LNCaP clone FGC (cell line): ENCODE measurements at places on chromosomes 11 and 22.

DNA sequence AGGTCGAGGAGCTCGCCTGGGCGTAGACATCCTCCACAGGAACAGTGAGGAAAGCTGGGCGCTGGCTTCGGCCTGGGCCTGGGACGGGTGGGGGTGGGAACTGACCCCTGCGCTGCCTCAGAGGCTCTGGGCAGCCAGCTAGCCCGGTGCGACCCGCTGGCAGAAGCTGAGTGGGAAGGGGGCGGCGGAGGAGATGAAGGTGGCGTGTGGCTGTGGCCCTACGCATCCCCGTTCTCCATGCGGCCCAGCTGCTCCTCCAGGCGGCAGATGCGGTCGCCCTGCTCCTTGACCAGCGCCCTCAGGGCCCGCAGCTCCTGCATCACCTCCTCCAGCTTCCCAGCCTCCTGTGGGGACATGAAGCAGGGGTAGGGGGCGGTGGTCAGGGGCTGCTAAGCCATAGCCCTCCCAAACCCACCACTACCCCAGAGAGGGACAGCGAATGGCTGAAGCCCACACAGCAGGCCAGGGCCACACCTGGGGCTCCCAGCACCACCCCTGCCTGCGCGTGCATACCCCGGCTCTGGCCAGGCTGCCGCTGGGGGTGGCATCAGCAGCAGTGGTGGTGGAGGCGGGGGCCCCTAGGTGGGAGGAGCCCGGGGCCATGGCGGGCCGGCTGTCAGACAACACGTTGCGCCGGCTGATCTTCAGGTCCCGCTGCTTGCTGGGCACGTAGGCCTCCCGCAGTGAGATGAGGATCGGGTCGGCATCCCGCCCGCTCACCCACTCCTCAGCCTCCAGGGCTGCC lies 848 bp upstream of the PTPRCAP start:
- DNase-seq, result no peak

DNA sequence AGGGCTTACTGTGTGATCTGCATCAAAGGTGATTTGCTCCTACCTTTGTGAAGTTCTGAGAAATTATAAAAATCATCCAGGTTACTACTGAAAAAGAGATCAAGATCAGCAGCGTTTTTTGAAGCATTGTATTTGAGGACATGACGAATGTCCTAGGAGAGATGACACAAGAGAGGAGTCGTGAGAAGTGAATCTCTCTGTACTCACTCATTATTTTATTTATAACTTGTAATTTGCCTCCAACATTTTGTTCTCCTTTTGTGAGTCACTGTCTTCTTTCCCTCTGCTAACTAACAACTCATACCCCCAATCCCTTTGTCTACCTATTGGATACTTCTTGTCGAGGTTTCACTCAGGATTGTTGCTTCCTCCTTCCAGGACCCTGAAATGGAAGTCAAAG lies 8.6 kb downstream of the NXPE1 start:
- DNase-seq, result no peak

- no peak for DNase-seq
Observed at GRCh38 chr11:67347964-67348749, 5.2 kb downstream of the POLD4 start.

DNA sequence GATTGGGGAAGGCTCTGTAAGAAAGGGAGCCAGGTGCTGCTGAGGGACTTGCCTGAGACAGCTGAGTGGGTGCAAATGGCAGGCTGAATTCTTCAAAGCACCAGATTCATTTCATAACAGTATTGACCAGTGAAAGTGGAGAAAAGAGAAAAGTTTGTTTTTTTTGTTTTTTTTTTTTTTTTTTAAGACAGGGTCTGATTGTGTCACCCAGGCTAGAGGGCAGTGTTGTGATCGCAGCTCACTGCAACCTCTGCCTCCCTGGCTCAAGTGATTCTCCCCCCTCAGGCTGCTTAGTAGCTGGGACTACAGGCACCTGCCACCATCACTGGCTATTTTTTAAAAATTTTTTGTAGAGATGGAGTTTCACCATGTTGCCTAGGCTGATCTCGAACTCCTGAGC lies 494.0 kb downstream of the MIAT start:
- no peak for DNase-seq

- DNase-seq, result no peak
Observed at GRCh38 chr11:86675017-86675416, 2.6 kb upstream of the ME3 start.

- DNase-seq, result no peak
Observed at GRCh38 chr11:2890466-2891294, 5.1 kb upstream of the CDKN1C start.

DNA sequence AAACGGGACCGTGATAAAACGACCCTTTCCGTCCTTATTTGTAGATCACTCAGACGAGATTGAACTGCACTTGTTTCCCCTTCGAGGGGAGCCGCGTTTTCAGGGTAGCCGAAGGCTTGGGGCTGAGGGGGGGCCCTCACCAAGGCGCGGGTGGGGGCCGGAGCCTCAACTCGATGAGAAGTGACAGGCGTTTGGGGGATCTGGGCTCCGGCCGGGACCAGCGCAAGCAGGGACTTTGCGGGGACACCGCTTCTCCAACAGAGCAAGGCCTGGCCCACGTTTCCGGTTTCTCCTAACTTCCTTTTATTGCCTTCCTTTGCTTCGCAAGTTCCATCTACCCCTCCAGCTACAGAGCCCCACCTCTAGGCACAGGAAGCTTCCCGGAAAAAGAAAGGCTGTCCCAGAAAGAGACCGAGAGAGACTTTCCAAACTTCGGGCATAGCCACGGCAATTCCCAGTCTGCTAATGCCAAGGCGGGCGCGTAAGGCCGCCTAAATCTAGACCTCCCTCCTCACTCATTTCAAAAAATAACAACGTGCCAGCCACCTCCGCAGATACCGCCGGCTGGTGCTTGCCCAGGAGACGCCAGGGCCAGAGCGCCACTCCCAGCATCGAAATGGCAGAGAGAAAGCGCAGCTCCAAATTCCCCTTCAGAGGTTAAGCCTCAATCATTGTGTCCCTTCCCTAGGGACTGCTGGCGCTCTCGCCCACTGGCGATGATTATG lies 6.6 kb downstream of the PAX6 start:
- DNase-seq, result no peak

- DNase-seq, result no peak
Observed at GRCh38 chr11:119602745-119603373, 126.1 kb downstream of the NECTIN1 start.

- peak; percentile 89 for DNase-seq
Observed at GRCh38 chr11:44229098-44229497, 80.8 kb downstream of the ALX4 start.

- DNase-seq, result no peak
Observed at GRCh38 chr22:24380220-24380904, 47.0 kb upstream of the ADORA2A start.

- DNase-seq, result no peak
Observed at GRCh38 chr22:32348031-32348611, 9.5 kb upstream of the RFPL3 start.

GRCh38 chr22:46149512-46150033 lies 753 bp upstream of the PPARA start:
- DNase-seq, result no peak

GRCh38 chr22:50185375-50186087 lies at the start of gene TRABD:
TSS of gene TRABD (plus strand) at chr22:50185913. CDS start at chr22:50193061, 7,148 bp downstream.
- DNase-seq, result peak; percentile 52

- no peak for DNase-seq
Observed at GRCh38 chr22:45208993-45209838, 31.5 kb downstream of the KIAA0930 start.

DNA sequence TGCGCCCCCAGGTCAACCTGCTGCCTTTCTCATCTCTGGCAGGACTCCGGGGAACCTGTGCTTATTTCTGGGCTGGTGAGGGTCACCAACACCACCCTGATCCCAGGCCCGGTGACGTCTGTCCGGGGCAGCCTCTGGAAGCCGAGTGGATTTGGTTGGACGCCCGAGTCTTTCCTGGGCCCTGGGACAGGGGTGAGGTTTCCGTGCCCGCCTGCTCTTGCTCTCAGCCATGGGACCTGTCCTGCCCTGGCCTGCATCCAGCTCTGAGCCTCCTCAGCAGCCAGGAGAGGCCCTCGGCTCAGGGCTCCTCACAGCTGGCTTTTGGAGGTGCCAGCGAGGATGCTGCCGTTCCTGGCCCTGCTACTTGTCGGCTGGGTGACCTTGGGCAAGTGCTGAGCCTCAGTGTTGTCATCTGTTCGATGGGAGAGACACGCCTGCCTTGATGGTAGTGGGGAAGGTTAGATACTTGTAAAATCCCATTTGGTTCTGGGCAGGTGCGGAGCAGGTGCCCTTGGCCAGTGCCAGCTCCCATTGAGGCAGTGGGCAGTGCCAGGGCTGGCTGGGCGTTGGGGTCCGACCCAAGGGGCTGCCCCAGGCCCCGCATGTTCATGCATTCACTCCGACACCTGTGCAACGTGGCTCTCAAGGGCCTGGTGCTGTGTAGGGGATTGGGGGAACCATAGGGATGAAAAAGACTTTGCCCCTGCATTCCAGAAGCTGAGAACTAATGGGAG lies 58.9 kb upstream of the THY1 start:
- DNase-seq, result no peak

DNA sequence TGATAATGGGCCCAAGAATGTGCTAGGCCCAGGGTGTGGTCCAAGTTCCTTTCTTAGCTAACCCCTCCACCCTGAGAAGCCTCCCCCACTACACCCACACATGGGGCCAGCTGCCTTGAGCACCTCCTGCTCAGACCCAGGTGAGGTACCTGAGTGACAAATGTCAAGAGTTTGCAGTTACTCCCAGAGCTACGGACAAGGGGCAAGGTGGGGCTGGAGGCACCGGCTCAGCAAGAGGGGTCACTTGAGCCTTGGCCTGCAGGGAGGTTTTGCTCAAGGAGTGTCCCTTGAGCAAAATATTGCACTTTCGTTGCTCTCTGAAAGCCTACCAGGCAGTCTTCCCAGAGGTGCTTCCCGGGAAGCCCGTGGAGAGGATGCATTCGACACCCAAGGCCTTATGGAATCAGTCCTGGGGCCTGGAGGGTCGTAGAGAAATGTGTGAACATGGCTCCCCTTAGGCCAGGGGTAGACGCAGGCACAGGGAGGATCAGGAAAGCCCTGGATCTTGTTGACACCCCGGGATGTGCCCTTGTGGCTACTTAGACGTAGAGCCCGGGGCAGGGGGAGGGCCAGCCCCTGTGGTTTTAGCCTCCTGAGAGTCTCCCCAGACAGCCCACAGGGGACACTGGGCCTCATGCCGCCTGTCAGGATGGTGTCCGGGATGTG lies 114.2 kb downstream of the KCNQ1 start:
- no peak for DNase-seq

GRCh38 chr11:124745835-124746620 lies 6.0 kb downstream of the VSIG2 start:
- DNase-seq, result no peak

- DNase-seq, result no peak
Observed at GRCh38 chr11:112744041-112744440, 217.2 kb upstream of the NCAM1 start.

- peak; percentile 89 for DNase-seq
Observed at GRCh38 chr11:43880640-43881159, at the start of gene ALKBH3. TSS of gene ALKBH3 (plus strand) at chr11:43880831. CDS start at chr11:43882653, 1,822 bp downstream.

- no peak for DNase-seq
Observed at GRCh38 chr11:20452585-20452984, 65.1 kb downstream of the PRMT3 start.

- no peak for DNase-seq
Observed at GRCh38 chr11:93512073-93512475, 31.1 kb downstream of the SMCO4 start.

DNA sequence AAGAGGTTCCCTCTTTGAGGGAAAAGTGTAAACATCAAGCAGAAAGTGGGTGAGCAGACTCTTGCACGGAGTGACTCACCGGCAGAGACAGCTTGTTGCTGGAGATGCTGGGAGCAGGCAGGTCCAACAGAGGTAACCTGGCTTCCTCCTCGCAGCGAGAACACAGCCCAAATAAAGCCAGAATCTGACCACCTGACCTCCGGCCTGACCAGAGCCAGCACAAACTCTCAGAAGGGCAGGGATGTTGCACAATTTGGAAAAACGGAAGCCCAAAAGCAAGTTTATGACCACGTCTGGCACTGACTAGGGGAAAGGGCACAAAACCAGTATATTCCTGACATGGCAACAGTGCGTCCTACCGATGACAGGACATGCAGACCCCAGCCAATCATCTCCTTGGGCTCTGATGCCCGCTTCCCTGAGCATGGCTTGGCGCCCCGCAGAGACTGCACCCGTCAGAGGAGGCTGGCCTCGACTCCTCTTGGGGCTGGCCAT lies 5.4 kb downstream of the SMCO4 start:
- DNase-seq, result peak; percentile 69

GRCh38 chr22:49025791-49026493 lies 801.7 kb downstream of the BRD1 start:
- no peak for DNase-seq

GRCh38 chr11:120219232-120219937 lies 8.6 kb downstream of the OAF start:
- DNase-seq, result no peak
